ENCODE measurements at places on chromosomes 4 and X. TPM values are rescaled to one million over a fixed set of nuclear protein-coding genes. Genes with fewer than 3 reads are reported as not detected.

Gene FAM47E
- total RNA-seq, result 1.3 TPM

Gene JAKMIP1
- 0.50 TPM for total RNA-seq

Gene OPRPN
- total RNA-seq, result not detected

Gene POU3F4
- total RNA-seq, result not detected

Gene ADGRL3
- 1.4 TPM for total RNA-seq

Gene DIPK2B
- total RNA-seq, result 24.8 TPM

Gene UCP1
- total RNA-seq, result not detected

Gene SHROOM3
- 4.7 TPM for total RNA-seq

Gene APLN
- not detected for total RNA-seq

Gene MID2
- 3.7 TPM for total RNA-seq

Gene CENPVL1
- total RNA-seq, result not detected

Gene AMTN
- not detected for total RNA-seq

Gene PCDH7
- total RNA-seq, result 3.0 TPM

Gene SLC10A3
- total RNA-seq, result 5.6 TPM

Gene LPAR4
- total RNA-seq, result 0.33 TPM

Gene SLC38A5
- 81.3 TPM for total RNA-seq

Gene CSAG1
- total RNA-seq, result not detected

Gene FDCSP
- total RNA-seq, result not detected

Gene HNRNPD
- total RNA-seq, result 39.7 TPM

Gene WDR44
- total RNA-seq, result 7.5 TPM

Gene SPOCK3
- 0.08 TPM for total RNA-seq

Gene MTTP
- 96.7 TPM for total RNA-seq

Gene GABRE
- total RNA-seq, result 4.9 TPM
